ENCODE measurements at places on chromosomes 16 and 17.

- DNase-seq = no peak
These were observed 76.2 kb downstream of the NT5M start for GRCh38 chr17:17379197-17379991.

GRCh38 chr17:16044487-16044886 is 44.9 kb downstream of the TTC19 start:
- DNase-seq = no peak

- DNase-seq = no peak
These were observed 327.6 kb downstream of the SHISA9 start for GRCh38 chr16:13229039-13229438.

DNA sequence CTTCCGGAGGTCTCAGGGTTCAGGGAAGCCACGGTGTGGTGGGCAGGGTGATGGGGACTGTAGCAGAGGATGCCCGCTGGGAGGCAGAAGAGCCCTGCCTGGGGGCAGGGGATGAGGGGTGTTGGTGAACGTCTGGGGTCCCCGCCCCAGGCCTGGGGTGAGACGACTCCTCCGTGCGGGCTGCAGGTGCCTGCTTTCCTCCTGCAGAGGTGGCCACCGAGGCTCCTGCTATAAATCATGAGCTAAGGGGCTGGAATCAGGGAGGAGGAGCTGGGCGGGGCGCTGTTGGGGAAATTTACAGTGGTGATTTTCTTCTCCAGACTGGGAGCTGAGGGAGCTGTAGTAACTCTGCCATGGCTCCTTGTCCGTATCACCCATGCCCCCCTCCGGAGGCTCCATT is 167.0 kb downstream of the MRM1 start:
- no peak for DNase-seq

DNA sequence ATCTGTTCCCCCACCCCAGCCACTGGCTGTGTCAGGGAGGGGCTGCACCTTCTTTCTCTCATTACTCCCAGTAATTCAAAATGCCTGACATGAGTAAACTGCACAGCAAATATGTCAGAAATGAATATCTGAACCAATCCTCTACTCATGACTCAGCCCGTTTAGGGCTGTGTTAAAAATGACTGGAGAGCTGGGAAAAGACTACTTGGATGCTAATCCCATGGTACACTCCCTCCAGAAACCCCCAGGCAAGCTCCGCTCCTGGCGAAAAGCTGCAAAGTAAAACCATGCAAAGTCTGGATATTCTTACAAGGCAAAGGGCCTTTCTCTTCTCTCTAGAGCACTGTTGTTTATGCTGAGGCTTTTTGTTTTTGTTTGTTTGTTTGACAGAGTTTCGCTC is 448.1 kb upstream of the DYNLRB2 start:
- DNase-seq = no peak

DNA sequence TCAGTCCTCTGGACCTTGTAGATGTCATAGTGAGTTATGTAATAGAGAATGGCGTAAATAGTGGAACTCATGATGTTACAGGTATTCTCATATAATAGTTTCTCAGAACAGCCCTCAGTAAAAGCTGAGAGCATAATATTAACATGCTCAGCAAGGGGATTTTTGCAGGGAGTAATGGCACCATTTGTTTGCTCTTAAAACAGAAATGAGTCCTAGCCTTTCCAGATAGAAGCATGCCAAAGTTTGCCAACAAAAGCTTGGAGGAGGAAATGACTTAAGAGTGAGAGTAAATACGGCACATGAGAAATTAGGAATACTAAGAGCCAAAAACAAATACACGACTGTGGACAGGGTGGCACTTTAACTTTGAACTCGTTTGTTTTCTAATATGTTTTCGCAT is 198.4 kb downstream of the ANKFN1 start:
- no peak for DNase-seq

GRCh38 chr16:85321509-85322271 is 209.4 kb upstream of the CIBAR2 start:
- DNase-seq = no peak

DNA sequence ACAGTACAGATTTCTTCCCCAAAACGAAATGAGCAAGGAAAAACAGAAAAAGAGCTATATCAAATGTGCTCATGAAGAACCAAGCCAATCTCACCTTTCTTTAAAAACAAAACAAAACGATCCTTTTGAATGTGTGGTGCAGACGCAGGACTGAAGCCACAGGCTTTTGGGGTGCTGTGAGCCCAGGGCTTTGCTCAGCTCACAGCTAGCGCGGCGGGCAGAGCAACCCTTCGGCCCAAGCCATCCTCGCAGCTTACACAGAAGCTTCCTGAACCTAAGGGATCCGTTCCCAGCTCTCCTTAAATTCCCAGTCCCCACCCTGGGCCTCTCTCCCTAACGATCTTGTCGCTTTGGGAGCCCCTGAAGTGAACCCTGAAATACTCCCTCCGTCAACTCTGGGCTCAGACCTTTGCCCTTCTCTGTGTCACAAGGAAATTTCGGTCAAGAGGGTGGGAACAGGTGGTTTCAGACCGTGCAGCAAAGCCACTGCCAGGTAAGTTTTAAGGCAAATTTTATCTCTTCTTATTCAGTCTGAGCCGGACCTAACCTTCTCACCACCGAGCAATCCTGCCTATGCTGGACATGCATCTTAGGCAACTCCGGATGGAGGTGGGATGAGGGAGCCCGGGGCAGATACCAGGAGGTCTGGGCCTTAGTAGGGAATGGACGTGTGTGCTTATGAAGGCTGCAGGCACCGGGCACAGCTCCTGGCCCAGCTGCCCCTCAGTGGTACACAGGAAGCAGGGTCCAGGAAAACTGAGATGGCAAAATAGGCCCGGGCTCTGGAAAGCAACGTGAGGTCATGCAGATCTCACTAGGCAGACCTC is 52.0 kb downstream of the COTL1 start:
- DNase-seq = no peak

DNA sequence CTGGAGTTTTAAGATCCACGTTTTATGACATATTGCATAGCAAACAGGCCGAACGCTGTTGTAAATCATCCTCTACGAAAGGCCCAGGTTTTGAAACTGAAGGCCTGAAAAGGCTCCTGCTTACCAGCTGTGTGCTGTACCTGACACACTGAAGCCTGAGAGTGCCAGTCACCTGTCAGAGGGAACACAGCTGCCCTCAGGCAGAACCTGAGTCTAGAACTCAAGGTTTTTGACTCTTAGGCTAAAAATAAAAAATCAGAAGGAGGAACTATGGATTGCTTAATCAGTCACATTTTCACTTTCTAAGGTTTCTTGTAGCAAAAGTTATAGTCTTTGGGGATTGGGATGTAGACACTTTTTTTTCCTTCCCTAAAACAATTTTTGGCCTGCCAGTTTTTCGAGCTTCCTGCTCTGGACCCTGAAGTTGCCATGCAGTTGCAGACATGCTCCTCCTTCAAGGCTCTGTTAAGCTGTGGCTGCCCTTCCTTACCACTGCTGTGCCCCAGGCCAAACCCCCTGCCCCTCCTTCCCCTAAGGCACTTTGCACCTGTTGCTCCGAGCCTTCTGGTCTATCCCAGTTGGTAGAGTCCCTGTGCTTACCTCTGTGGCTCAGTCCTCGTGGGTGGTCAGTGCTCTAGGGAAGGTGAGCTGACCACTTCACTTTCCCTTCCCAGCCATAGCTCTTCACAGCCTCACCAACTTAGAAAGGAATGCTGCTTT is 56.6 kb downstream of the TENT4B start:
- no peak for DNase-seq

DNA sequence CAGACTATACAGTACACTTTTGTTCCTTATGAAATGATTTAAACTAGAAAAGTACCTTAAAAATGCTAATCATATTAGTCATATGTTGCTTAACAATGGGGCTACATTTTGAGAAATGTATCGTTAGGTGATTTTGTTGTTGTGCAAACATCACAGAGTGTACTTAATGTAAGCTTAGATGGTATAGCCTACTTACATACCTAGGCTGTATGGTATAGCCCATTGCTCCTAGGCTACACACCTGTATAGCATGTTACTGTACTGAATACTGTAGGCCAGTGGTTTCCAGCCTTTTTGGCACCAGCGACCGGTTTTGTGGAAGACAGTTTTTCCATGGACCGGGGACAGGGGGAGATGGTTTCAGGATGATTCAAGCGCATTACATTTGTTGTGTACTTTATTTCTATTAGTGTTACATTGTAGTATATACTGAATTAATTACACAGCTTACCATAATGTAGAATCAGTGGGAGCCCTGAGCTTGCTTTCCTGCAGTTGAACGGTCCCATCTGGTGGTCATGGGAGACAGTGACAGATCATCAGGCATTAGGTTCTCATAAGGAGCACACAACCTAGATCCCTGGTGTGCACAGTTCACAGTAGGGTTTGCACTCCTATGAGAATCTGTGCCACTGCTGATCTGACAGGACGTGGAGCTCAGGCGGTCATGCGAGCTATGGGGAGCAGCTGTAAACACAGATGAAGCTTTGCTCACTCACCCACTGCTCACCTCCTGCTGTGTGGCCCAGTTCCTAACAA is 35.0 kb upstream of the MRC2 start:
- DNase-seq = no peak

- DNase-seq = no peak
These were observed 52.1 kb upstream of the DOC2B start for GRCh38 chr17:233473-233941.

DNA sequence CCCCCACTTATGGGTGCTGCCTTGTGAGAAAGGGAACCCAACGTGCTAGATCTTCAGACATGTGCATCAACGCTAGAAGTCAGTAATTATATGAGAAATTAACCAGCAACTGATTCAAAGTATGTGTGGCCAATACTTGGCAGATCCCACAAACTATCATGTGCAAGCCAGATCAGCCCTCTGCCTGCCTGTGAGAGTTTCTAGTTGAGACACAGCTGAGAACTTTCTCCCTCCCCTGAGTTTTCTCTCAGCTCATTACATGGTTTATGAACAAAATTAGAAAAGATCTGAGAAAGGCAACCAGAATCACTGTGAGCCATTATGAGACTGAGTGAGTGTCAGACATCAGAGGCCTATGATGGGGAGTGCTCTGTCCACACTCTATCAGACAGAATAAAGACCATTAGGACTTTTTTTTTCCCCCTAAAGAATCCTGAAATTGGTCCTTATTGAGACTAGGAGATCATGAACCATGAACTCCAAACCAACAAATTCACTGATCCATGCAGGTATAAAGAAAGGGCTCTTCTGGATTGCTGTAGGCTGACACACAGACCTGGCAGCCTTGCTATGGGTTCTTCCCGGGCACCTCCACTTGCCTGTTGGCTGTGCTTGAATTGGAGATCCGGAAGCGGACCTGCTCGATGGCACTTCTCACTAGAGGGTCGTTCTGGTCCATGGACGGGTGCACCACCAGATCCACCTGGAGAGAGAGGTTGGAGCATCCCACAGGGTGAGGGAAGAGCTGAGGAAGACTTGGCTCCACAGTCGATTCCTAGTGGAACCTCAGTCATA is 51.5 kb downstream of the GTF3C1 start:
- DNase-seq = no peak

- no peak for DNase-seq
These were observed 98.4 kb downstream of the XYLT1 start for GRCh38 chr16:17372386-17372785.

Measured in activated T-cell treated with anti-CD3 and anti-CD28 coated beads for 48 hours (primary cell).